ENCODE measurements at places on chromosomes 2 and 18.

GRCh38 chr18:23924813-23925212, 89.7 kb upstream of the TTC39C start:
- no peak for DNase-seq

DNA sequence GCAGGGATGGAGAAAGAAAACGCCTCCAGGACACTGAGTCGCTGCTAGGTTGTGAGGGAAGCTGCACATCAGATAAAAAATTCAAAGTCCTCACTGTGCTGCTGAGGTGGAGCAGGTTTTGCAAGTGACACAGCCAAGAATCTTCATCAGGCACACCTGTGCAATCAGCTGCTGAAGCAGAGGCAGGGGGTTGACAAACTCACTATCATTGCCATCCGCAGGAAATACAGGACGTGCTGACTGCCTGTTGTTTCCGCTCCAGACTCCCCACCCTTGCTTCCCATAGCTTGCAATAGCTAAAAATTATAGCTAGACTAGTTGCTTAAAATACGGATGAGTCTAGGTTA, 147.8 kb upstream of the FHL2 start:
- no peak for DNase-seq

- no peak for DNase-seq
These were observed 1078.5 kb upstream of the ZEB2 start for GRCh38 chr2:145598434-145598833.

- DNase-seq, result no peak
These were observed 127.6 kb upstream of the LYPD1 start for GRCh38 chr2:132797556-132797955.

DNA sequence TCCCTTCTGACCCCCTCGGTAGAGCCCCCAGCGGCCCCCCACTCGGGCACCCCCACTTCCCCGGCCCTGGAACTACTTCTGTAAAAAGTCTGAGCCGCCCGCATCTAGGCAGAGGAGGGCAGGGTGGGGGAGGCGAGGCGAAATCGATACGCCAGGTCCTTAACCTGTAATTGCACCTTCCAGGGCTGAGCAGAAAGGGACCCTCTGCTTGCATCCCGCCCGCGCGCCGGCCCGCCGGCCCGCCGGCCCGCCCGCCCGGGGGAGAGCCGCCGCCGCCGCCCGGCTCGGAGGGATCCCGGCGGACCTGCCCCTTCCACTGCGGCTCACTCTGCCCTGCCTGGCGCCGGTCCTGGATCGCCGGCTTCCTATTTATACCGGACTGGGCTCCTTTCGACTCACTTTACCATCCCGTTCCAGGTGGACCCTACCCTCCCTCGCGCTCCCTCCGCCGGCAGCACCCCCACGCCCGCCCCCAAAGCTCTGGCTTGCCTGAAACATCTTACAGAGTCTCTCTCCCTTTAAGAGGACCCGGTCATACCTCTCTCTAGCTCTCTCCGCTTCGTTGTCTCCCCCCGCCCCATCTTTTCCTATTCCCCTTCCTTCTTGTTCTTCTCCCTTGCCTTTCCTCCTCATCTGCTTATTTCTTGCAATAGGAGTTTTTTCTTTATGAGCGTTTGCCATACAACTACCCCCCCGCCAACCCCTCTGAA, 797 bp downstream of the KLHL14 start:
- DNase-seq, result no peak

GRCh38 chr2:157986761-157987160, 110.6 kb upstream of the ACVR1 start:
- DNase-seq, result no peak

DNA sequence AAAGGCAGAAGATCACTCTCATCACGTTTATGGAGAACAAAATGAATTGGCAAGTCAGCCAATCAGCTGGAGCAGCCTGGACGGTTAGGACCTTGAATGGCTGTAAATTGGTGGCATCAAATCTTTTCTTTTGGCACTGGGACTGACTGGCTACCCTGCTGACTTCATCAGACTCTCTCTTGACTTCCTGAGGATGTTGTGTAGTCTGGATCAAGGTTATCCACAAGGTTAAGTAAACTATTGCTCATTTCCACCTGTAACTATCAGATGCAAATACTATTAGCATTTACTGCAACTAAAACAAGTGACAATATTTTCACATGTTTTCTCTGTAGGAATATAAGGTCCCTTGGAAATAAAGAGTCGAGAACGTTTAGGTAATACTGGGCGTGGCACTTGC, 134.3 kb upstream of the RASGRP3 start:
- no peak for DNase-seq

- DNase-seq, result no peak
These were observed 10.7 kb downstream of the COL4A4 start for GRCh38 chr2:227153307-227153706.

DNA sequence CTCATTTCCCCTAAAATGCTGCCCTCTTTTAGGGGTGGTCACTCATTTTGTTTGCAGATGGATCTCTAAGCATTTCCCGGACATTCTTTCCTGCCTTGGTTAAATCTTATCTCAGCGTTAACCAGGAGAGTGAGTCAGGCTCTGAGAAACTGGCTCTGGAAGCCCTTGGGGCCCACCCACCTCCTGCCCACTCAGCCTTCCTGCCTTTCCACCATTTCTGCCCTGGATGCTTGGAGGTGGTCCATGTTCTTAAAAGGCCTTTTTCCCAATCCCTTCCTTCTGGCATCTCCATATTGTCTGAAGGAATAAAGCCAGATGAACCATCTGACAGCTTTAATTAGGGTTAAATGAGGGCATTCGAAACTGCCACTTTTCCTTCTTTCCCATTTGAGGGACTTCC, 9.5 kb downstream of the HK2 start:
- DNase-seq, result no peak

- DNase-seq, result no peak
These were observed 22.2 kb downstream of the PDIA6 start for GRCh38 chr2:10790228-10790973.

DNA sequence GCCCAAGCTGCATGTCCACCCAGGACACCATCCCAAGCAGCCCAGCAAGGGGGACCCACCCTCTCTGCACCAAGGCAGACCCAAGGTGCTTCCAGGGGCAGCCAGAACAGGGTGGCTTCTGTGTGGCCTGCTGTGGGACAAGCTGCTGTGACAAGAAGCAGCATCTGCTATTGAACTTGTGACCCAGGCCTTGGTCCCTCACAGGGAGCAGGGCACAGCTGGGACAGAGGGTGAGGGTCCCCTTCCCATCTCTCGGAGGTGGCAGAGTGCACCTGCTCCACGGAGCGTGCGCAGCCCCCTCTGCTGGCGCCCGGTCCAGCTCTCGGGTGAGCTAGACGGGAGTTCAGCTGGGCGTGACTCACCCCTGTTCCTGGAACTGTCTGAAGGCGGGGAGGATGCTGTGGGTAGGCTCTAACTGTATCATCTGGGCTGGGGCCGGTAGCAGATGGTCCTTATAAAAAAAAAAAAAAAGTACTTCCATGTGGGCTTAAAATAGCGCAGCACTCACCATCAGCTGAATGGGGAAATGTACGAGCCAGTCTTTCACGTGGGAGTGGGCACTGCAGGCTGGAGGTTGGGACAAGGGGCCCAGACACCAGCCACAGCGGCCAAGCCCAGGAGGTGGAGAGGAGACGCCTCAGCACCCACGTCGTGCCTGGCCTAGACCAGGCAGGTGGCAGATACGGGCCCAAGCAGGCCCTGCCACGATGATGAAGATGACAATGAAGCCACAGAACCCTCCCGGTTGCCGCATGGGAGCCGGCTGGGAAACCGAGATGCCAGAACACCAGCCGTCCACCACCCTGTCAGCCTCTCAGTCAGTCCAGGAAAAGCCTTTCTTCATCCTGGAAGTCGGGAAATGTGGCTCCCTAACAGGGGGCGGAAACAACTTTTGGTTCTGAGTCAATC, 136.8 kb upstream of the ID2 start:
- peak; percentile 87 for DNase-seq

GRCh38 chr18:48899558-48900174, 51.1 kb downstream of the SMAD7 start:
- no peak for DNase-seq

DNA sequence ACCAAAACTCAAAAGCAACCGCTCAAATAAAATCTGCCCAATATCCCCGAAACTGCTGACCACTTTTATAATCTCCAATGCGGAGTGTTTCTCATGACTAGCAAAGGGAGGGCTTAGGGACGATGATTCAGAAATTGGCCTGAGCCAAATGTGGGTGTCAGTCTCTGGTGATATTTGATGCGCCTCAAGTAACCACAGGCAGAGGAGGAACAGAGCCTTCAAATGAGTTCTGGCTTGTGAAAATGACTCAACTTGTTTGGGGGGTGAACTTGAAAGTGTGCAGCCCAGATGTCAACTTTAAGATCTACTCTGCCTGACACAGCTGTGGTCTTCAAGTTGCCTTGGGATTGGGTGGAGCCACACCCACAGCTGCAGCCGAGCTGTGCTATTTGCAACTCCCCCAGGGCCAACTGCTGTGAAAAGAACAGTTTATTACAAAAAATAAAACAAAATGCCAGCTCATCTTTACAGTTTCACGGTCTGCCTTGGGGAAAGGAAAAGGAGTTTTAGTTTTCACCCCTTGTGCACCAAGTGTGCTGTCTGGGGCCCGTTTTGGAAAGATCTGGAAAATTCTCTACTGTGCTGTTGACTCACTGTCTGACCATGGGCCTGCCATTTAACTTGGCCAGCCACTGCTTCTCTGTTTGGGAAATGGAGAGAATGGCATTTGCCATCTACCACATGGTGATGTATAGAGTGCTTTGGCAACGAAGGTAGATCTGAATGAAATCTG, 222.1 kb downstream of the MTX2 start:
- DNase-seq, result no peak

DNA sequence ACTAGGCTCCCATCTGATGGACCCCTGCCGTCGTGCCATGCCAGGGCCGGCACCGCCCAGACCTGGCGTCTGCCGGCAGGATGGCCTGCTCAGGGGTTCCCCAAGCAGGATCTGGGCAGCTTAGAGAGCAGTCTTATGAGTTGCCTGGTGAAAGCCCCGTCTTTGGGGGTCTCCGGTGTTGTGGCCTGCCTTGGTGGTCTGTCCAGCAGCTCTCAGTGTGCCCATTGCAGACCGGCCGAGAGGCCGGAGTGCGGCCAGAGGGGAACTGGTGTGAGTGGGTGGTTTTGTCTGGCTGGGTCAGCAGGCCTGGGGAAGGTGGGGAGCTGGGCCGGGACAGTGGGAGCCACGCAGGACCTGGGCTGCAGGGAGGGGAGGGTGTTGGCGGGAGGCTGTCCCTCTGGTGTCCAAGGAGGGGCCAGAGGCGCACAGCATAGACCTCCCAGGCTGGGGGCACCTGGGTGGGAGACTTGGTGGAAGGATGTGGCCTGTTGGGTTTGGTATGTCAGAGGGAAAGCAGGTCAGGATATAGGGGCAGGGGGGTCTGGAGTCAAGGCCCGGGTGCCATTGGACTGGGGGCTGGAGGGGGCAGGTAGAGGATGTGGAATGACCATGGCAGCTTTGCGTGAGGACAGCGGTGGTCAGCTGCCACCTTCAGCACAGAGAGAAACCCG, 16.5 kb downstream of the GPC1 start:
- DNase-seq, result no peak

GRCh38 chr2:158969162-158969714, 798 bp downstream of the TANC1 start:
- no peak for DNase-seq

- no peak for DNase-seq
These were observed 33.1 kb downstream of the GPC1 start for GRCh38 chr2:240468303-240469238.

- DNase-seq, result no peak
These were observed 175.4 kb downstream of the THADA start for GRCh38 chr2:43420389-43420801.
